ENCODE measurements at places on chromosomes 7 and 10.

GRCh38 chr10:80466724-80467326, 12.7 kb downstream of the TSPAN14 start:
- DNase-seq = no peak

GRCh38 chr10:97292862-97293198, 393 bp upstream of the ARHGAP19 start:
- no peak for DNase-seq

DNA sequence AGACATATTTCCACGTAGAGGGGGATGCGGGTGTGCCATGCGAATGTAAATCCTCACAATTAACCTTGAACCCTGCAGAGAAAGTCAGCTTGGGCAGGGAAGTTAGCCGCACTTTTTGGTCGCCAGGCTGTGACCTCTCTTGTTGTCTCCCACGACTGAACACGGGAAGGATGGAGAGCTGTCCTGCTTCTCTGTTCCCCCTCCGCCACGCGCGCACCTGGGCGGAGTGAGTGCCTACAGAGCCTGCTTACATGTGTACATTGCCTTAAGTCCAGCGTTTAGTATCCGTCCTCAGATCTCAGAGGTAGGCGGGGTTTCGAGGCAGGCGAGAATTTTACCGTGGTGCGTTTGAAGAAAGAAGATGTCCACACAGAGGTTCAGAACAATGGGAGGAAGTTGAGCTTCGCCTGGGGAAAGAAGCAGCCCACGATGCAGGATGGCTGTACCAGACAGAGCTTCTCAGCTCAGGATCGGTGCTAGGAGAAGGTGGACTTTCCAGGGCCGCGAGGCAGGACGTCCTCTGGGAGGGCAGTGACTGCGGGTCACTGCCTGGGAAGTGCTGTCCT, 482 bp upstream of the ERCC6 start:
- DNase-seq = no peak

- no peak for DNase-seq
Observed at GRCh38 chr10:73590881-73591799, at the start of gene USP54. USP54 (minus strand) TSS chr10:73591342; CDS start chr10:73575658, 15,684 bp downstream.

Data from stimulated activated CD8-positive, alpha-beta memory T cell treated with anti-CD3 and anti-CD28 coated beads, Interleukin-4, amount 100 ng/mL, for 4 hours (primary cell).